Skeletal muscle cell (primary cell): ENCODE measurements at places on chromosomes 5 and 9.

- DNase-seq, result no peak
Measured at GRCh38 chr9:81540142-81540710, 149.1 kb downstream of the TLE1 start.

DNA sequence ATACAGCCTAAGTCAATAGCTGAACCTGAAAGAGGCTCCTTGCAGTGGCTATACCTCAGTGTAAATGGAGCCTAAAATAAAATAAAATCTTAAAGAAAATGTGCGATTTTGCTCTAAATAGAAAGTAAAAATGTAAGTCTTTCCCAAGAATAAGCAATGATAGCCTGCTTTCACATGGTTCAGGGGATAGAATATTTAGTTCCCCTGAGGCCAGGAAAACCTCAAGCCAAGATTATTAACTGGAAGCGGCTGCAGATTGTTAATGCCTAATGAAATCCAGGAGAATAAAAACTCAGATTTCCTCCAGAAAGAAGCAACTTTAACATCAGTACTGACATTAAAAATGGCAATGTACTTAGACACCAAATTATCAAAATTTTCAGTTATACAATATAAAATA, 463.7 kb downstream of the CYLC2 start:
- no peak for DNase-seq

- no peak for DNase-seq
Measured at GRCh38 chr5:446883-447263, 3.9 kb downstream of the EXOC3 start.

DNA sequence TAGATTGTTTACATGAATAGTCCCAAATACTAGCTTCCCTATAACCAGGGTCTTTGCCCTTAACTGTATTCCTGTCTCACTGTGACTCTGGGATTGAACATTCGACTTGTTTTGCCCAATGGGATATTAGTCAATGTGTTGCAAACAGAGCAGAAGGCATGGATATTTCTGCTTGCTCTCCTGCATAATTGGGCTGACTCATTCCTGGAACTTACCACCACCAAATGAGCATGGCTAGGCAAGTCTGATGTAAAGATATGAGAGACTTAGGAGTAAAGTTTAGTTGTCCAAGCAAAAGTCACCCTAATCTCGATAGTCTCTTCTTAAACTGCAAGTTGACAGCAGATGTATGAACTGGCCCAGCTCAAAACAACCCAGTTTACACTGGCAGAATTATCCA, 273.5 kb upstream of the CCNG1 start:
- DNase-seq, result no peak

GRCh38 chr5:118095115-118095514, 893.2 kb downstream of the DTWD2 start:
- no peak for DNase-seq

DNA sequence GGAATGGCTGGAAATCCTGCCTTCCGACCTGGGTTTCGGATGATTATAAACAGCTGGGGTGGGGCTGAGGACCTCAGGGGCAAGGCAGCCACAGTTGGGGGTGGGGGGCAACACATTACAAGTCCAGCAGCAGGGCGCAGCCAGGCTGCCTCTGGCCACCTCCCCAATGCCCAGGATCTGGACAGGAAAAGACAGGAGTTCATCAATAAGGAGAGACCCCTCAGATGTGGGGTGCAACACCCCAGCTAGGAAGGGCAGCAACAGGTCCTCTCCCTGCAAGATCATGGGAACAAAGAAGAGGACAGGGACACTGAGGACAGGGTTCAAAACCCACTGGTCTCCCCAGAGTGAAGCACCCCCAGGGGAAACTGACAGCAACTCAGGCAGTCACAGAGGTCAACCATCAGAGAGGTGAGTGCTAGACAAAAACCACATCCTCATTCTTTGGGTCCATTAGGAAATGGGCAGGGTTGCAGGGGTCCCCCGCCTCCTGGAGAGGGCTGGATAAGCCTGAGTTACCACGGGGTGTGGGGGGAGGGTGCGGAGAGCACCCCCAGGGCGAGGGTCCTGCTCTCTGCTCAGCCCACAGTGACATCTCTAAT, 33.5 kb downstream of the SEMA4D start:
- DNase-seq, result no peak

DNA sequence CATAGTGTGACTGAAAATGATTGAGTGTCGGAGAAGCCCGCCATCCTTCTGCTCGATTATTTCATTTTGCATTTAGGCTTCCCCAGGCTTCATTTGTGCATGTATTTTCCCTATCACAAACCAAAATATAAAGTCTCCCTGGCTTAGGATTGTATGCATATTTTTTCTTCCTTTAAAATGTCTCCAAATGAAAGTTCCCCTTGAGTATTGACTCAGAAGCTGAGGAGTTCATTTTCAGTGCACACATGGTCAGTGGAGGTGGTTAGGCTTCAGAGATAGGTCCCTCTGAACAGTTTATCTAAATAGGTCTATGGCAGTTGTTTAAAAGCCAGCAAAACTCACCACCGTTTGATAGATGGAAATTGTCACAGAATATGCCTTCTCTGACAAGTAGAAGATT, 97.2 kb downstream of the TLE4 start:
- DNase-seq, result no peak

DNA sequence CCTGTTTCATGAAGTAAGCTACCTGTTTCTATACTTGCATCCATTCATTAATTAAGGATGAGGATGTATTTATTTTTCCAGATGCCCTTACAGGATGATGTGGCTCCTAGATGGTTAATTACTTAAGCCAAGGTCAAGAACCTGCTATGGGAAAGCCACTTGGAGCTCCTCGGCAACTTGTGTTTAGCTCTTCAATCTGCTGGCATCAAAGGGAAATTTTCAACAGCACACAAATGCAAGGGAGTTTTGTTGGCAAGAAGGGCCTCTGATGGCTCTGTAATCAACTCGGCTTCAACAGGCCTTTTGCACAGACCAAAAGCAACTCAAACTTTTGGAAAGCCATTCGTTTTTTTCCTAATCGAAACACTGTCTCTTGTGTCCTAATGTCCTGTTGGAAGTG, 125.3 kb downstream of the EFNA5 start:
- DNase-seq, result no peak

DNA sequence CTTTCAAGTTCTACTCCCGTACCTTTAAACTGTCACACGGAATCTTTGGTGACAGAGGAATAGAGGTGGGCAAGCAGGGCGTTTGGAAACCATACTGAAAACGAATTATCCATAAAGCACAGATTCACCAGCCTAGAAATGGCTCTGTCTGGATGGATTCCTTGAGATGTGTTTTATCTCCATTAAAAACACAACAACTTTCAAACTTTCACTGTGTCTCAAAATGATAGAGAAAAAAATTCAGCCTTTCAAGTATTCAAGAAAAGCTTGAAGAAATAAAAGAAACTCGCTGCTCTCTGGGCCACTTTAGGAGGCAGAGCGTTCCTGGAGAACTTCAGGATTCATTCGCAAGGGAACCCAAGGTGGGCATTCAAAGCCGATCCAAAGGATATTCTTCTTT, 589 bp upstream of the THBS4 start:
- DNase-seq, result no peak

- DNase-seq, result no peak
Measured at GRCh38 chr5:60521376-60522291, 178.3 kb downstream of the DEPDC1B start.

DNA sequence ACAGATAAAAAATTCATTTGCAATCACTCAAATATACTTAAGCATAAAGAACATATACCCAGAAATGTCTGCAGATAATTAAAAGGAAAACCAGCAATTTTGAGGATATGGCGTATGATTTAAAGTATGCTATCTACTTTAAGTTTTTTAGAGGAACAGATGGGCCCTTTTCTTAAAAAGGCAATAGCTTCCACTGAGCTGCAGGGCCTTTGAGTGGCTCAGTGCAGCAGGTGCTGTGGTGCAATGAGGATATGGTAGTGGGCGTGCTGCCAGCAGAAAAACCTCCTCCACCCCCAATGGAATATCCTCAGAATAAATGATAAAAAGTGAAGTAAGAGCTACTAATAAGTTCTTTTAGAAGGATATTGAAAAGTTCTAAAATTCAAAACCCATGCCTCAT, 814.5 kb downstream of the MTRR start:
- no peak for DNase-seq

DNA sequence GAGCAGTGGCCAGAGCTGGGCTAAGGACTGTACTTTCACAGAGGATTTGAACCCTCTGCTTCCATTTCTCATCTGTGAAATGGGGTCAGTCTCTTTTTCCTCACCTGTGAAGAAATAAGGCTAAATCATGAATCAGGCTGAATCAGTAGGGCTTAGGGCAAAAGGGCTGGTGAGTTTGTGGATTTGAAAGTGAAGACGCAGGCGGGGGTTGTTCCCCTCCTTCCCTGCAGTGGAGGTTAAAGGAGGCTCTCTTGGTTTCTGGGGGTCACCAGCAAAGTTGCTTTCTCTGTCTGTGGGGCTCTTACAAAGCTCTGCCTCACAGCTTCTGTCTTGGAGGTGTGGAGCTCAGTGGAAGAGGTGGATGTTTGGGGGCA, 17.6 kb upstream of the NDST1 start:
- no peak for DNase-seq
